ENCODE measurements at places on chromosomes 5 and 9.

DNA sequence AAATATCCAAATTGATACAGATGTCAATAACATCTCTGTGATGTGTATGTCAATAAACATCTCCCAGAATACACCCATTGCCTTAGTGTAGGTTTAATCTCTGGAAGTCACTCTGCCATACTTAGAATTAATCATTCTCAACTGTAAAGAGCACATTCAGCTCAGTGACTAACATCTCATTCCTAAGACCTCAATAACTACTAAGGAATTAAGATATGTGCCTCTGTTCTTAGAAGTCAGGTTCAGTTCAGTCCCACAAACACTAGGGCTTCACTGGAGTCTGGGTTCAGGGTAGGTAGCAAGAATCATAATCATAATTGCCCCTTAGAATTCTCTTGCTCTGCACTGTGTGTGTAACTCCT lies 31.7 kb downstream of the UGCG start:
- no peak for DNase-seq

- DNase-seq = no peak
These were observed 18.9 kb upstream of the PFDN1 start for GRCh38 chr5:140321796-140322195.

- no peak for DNase-seq
These were observed 92.7 kb downstream of the DAB2IP start for GRCh38 chr9:121744002-121744686.

GRCh38 chr9:91416096-91416712 lies 7.4 kb downstream of the NFIL3 start:
- DNase-seq = no peak

DNA sequence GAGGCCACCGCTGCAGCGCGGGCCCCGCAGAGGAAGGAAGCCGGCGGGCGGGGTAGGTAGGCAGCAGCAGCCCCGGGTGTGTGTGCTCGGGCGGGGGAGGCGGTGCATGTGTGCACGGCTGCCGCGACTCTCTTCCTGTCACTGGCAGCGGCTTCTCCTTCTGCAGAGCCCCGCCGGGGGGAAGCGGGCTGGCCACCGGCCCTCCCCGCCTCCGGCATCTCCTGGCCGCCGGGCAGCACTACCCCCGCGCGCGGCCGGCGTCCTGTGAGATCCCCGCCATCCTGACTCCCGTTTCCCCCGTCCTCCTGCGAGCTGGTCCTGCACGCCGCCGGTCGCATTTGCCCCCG lies 315 bp downstream of the PIK3R1 start:
- DNase-seq = no peak

DNA sequence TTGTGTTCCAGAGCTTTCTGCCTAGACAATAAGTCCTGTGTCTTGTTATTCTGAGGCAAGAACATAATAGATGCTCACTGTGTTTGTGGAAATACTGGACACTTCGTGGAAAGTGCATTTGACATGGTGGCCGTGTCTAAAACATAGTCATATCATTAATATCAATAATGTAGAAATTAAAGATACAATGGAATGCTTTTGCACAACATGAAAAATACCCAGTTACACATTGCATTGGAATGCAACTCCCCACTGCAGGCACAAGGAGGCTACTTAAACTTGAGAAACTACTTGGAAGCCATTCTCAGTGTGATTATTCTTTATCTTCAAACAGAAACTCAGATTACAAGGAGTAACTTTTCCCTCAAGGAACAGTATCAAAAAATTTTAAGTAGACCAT lies 145.3 kb upstream of the ZNF462 start:
- peak; percentile 64 for DNase-seq

DNA sequence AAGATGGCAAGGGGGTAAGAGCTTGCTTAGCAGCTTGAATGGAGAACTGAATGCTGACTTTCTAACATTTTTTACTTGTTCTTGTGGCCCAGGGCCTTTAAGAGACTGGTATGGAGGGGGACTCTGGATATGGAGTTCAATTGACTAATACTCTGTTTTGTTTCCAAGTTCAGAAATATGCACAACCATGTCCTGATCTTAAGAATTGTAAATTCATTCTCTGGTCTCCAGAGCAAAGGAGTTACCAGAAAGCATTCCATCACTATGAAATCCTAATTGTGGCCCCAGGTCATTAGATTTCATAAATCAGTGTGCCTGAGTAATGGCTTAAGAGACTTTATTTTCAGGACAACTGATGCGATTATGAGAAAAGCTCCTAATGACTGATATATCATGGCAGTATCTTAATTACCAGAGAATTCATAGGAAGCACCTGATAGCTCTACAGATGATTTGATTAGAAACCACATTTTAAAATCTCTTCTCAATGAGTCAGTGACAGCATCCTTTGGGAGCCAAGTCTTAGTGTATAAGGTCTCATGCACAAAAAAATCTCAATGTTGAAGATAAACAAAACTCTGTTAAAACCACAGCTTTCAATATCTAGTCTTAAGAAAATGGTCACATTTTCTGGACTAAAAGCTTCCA lies 613.6 kb upstream of the KLF4 start:
- DNase-seq = no peak

- no peak for DNase-seq
These were observed 125.3 kb downstream of the TMEM174 start for GRCh38 chr5:73298251-73298771.

DNA sequence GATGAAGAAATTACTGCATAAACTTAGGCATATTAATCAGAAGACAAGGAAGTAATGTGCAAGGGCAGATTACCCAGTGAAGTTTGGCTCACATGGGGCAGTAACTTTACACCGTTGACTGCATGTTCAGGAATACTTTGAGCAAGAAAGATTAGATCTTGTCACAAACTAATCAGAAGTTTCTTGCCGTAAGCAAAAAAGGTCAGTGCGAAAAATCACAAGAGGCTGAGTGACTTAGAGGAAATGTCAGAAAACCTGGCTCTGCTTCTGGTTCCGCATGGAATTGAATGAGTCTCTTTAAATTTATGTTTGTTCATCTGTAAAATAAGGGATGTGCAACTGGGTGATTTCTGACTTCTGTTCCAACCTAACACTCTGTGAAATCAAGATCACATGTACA lies 64.4 kb downstream of the PARP8 start:
- no peak for DNase-seq

GRCh38 chr9:127457191-127457878 lies 6.0 kb downstream of the LRSAM1 start:
- DNase-seq = no peak

GRCh38 chr5:54881286-54882005 lies 103.9 kb downstream of the ESM1 start:
- DNase-seq = no peak

DNA sequence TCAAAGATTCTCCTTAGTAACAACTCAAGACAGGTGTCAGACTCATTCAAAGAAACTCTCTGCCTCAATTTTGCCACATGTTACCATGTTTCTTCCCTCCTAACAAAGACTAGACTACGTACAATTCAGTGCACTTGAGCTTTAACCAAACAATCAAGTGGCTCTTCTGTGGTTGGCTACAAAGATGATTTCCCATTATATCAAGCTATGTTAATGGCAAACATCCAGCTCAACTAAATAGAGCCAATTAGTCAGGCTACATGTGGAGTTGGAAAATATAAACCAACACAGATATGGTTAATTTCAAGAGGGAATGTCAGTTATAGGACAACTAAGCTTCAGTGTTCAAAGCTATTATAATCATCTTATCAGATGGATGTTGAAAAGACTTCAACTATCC lies 29.2 kb upstream of the ADRA1B start:
- no peak for DNase-seq

GRCh38 chr5:107487056-107487542 lies 183.6 kb downstream of the EFNA5 start:
- no peak for DNase-seq

DNA sequence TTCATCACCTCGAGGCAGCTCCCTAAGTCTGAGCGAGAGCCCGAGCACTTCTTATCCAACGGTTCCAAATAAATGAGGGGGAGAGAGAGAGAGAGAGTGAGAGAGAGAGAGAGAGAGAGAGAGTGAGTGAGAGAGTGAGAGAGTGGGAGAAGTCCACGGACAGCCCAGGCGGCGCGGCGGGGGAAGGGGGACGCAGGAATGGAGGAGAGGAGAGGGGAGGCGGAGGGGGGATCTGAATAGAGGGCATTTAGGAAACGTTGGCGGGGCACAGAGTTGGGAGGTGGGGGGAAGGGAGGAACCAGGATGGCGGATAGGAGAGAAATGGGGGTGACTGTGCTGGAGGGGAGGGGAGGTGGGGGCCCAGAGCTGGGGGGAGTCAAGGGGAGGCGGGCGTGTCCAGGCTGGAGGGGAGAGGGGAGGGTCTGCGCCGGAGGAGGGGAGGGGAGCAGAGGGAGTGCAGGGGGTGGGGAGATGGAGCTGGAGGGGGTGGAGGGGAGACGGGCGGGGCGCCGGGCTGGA lies 398 bp upstream of the BASP1 start:
- DNase-seq = peak; percentile 58
